Foreskin keratinocyte (primary cell): ENCODE measurements at places on chromosomes 11 and 22. TPM values are rescaled to one million over a fixed set of nuclear protein-coding genes. Genes with fewer than 3 reads are reported as not detected.

The WNT7B gene
- 9.5 and 41.8 TPM in 2 replicates for total RNA-seq

The SERHL2 gene
- total RNA-seq: 0.88 and 1.3 TPM in 2 replicates

The SLC29A2 gene
- total RNA-seq: 4.4 and 4.8 TPM in 2 replicates

The FBXO3 gene
- 34.0 and 34.9 TPM in 2 replicates for total RNA-seq

The ANO1 gene
- 58.9 and 71.4 TPM in 2 replicates for total RNA-seq

The OR6T1 gene
- not detected in 2 replicates for total RNA-seq

The LDLRAD3 gene
- 9.6 and 9.9 TPM in 2 replicates for total RNA-seq

The CEND1 gene
- not detected in 2 replicates for total RNA-seq

The MFNG gene
- total RNA-seq: 4.2 and 5.5 TPM in 2 replicates

The FAM181B gene
- 0.07 and 0.21 TPM in 2 replicates for total RNA-seq

The PGA5 gene
- total RNA-seq: not detected in 2 replicates

The H19 gene
- total RNA-seq: 33.1 and 48.9 TPM in 2 replicates

The SESN3 gene
- 8.3 and 8.4 TPM in 2 replicates for total RNA-seq

The GNG3 gene
- total RNA-seq: not detected in 2 replicates

The PATE1 gene
- not detected in 2 replicates for total RNA-seq

The TBX10 gene
- total RNA-seq: not detected in 2 replicates

The SCGB1A1 gene
- not detected in 2 replicates for total RNA-seq

The CRYBA4 gene
- not detected in 2 replicates for total RNA-seq

The ZP1 gene
- not detected in 2 replicates for total RNA-seq

The OR8D4 gene
- total RNA-seq: not detected in 2 replicates

The ALDH3B2 gene
- 0.14 and 0.17 TPM in 2 replicates for total RNA-seq

The DEPDC7 gene
- 18.1 and 18.2 TPM in 2 replicates for total RNA-seq

The KCNJ1 gene
- 0.03 TPM in 1 of 2 replicates, not detected in the other for total RNA-seq

The EFEMP2 gene
- 12.3 and 16.4 TPM in 2 replicates for total RNA-seq
